Breast epithelium (tissue), 4 donors: ENCODE measurements at places on chromosomes 16 and 17. TPM values are rescaled to one million over a fixed set of nuclear protein-coding genes. Genes with fewer than 3 reads are reported as not detected.

- H3K4me3 ChIP-seq = no peak overlapping the region
- no peaks in the 10 kb centered on the region for H3K4me1 ChIP-seq
- no peaks in the 10 kb centered on the region for H3K36me3 ChIP-seq
- no peaks in the 10 kb centered on the region for H3K27me3 ChIP-seq
- no peak overlapping the region for H3K27ac ChIP-seq
- DNase-seq = no peak
These were observed 17.2 kb downstream of the CASKIN2 start for GRCh38 chr17:75498039-75498725.

ZP2 gene
- total RNA-seq = not detected

GRCh38 chr16:66171578-66171977, 194.9 kb upstream of the CDH5 start:
- H3K27me3 ChIP-seq = no peaks in the 10 kb centered on the region
- no peak overlapping the region for H3K27ac ChIP-seq
- DNase-seq = no peak
- no peaks in the 10 kb centered on the region for H3K4me1 ChIP-seq
- H3K36me3 ChIP-seq = no peaks in the 10 kb centered on the region
- H3K4me3 ChIP-seq = no peak overlapping the region

HSF5 gene
- 0.33 TPM for total RNA-seq

GRCh38 chr16:88972349-88972748, 4.7 kb downstream of the CBFA2T3 start:
- no peaks in the 10 kb centered on the region for H3K36me3 ChIP-seq
- DNase-seq = no peak
- H3K27ac ChIP-seq = no peak overlapping the region
- no peaks in the 10 kb centered on the region for H3K4me1 ChIP-seq
- no peak overlapping the region for H3K4me3 ChIP-seq

KPNB1 gene
- total RNA-seq = 189 TPM
